ENCODE measurements at places on chromosomes 2 and 18. TPM values are rescaled to one million over a fixed set of nuclear protein-coding genes. Genes with fewer than 3 reads are reported as not detected.

Gene RPRM
- polyA plus RNA-seq, result 0.28 TPM

Gene CCDC148
- polyA plus RNA-seq, result 0.13 TPM

Gene CTAGE1
- not detected for polyA plus RNA-seq

Gene CRYGB
- polyA plus RNA-seq, result not detected

Gene PDE1A
- polyA plus RNA-seq, result 0.94 TPM

Gene FTCDNL1
- polyA plus RNA-seq, result 1.4 TPM

Gene KCNE4
- 0.64 TPM for polyA plus RNA-seq

Gene TLX2
- polyA plus RNA-seq, result not detected

Gene GALNT13
- not detected for polyA plus RNA-seq

Gene AGAP1
- polyA plus RNA-seq, result 4.9 TPM

Gene PTCD3
- polyA plus RNA-seq, result 20.1 TPM

Gene PSMG2
- 66.6 TPM for polyA plus RNA-seq

Gene CRYBA2
- polyA plus RNA-seq, result 0.49 TPM

Gene CAPN14
- polyA plus RNA-seq, result 72.7 TPM

Gene TSPYL6
- not detected for polyA plus RNA-seq

Gene RAPGEF4
- 3.1 TPM for polyA plus RNA-seq

Gene RBKS
- 2.8 TPM for polyA plus RNA-seq

Gene GKN1
- 6.2 TPM for polyA plus RNA-seq

Gene EML4
- 8.7 TPM for polyA plus RNA-seq

Gene ANKRD29
- 7.2 TPM for polyA plus RNA-seq

Gene VAMP5
- 39.6 TPM for polyA plus RNA-seq

Gene GALR1
- polyA plus RNA-seq, result not detected

Gene DNAJC5G
- 0.14 TPM for polyA plus RNA-seq

Gene SCG2
- polyA plus RNA-seq, result 0.20 TPM

Gene DSG1
- 8.4 TPM for polyA plus RNA-seq

Gene DNAH6
- 0.10 TPM for polyA plus RNA-seq

Gene HOXD1
- 0.43 TPM for polyA plus RNA-seq

Gene STARD6
- polyA plus RNA-seq, result not detected

Gene GPR155
- 1.0 TPM for polyA plus RNA-seq

Gene TMEM17
- polyA plus RNA-seq, result 1.1 TPM

Gene LDLRAD4
- 0.99 TPM for polyA plus RNA-seq

Gene C2orf66
- 0.07 TPM for polyA plus RNA-seq

Gene ATP9B
- 10.5 TPM for polyA plus RNA-seq

Gene DSG2
- polyA plus RNA-seq, result 3.2 TPM

Gene LIPT1
- polyA plus RNA-seq, result 4.6 TPM

Gene B3GNT7
- polyA plus RNA-seq, result 1.9 TPM

Gene HJURP
- polyA plus RNA-seq, result 6.6 TPM

Gene EGR4
- polyA plus RNA-seq, result not detected

Gene GAL3ST2
- 0.10 TPM for polyA plus RNA-seq

Gene TMEM200C
- not detected for polyA plus RNA-seq

Gene ZAP70
- polyA plus RNA-seq, result 5.0 TPM

Gene CARF
- polyA plus RNA-seq, result 1.7 TPM

Gene UCN
- 1.1 TPM for polyA plus RNA-seq

Gene MEP1B
- not detected for polyA plus RNA-seq

Gene SERPINB4
- 19.3 TPM for polyA plus RNA-seq

Gene ALLC
- polyA plus RNA-seq, result not detected

Gene IL36G
- 54.5 TPM for polyA plus RNA-seq

Gene DYSF
- polyA plus RNA-seq, result 1.8 TPM

Measured in esophagus (tissue), 2 donors.